SK-MEL-5 (cell line): ENCODE measurements at places on chromosomes 2 and 18.
A peak's percentile ranks its signal among the peaks of the same experiment; 100 is the strongest.

GRCh38 chr2:48613211-48613610 lies 4.4 kb upstream of the GTF2A1L start:
- DNase-seq = no peak

GRCh38 chr2:132909427-132909826 lies 239.4 kb upstream of the LYPD1 start:
- DNase-seq = no peak

- DNase-seq = no peak
Observed at GRCh38 chr2:138336146-138336545, 165.4 kb upstream of the SPOPL start.

DNA sequence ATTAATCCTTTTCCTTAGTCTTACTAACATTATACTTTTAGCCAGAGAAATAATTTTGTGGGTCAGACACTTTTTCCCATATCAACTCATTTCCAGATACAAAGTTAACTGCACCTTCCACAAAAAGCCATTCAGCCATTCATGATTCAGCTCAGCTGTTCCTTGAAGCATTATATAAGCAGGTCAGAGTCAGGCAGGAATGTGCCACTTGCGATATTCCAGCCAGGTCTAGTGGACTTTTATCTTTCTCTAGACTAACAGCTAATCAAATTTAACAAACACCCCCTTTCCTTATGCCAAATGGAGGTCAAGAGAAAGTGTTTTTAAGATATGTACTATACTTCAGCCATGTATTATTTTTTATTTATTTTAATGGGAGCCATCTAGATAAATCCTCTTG lies 75.6 kb upstream of the EPB41L3 start:
- DNase-seq = no peak

DNA sequence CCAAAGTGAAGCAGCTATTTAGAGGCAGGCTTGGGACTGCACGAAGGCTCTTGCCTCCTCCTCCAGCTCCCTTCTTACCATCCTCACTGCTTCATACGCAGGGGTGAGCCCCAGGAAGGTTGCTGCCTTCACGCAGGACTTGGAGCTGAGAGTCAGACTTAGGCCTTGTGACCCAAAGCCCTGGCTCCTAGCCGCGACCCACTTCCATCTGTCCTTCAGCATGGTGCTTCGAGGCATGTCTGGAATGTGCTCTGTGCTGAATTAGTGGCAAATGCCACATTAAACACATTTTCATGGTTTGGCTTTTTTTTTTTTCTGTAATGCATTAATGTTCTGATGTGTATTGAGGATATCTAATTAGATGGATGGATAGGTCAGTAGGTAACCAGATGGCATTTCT lies 37.5 kb downstream of the ITGB1BP1 start:
- no peak for DNase-seq

- no peak for DNase-seq
Observed at GRCh38 chr18:73563901-73564472, 583.6 kb downstream of the FBXO15 start.

DNA sequence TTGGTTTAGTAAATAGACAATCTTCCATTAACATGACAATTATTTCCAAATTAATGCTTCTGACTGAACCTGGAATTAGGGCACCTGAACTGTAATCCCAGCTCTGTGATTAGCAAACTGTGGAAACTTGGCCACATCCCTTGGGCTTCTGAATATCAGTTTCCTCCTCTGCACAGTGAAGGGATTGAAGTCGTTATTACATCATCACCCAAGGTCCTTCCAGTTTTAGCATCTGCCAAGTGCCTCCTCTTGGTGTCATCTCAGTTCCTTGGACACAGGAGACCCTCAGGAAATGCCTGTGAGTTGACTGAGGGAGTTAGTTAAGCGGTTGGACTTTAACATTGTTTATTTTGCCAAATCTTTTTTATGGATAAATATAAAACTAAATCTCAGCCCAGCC lies 64.8 kb downstream of the MOGAT1 start:
- peak; percentile 64 for DNase-seq
